ENCODE measurements at places on chromosomes 1 and 21. TPM values are rescaled to one million over a fixed set of nuclear protein-coding genes. Genes with fewer than 3 reads are reported as not detected.

- H3K36me3 ChIP-seq, result no peaks in the 10 kb centered on the region
- H3K27me3 ChIP-seq, result peaks cover 17% of the 10 kb centered on the region
- no peaks in the 10 kb centered on the region for H3K4me1 ChIP-seq
- H3K4me3 ChIP-seq, result no peak overlapping the region
- no peak overlapping the region for H3K27ac ChIP-seq
These were observed 69.8 kb downstream of the STUM start for GRCh38 chr1:226618380-226618779.

GRCh38 chr1:175969231-175969630, 225.8 kb upstream of the TNR start:
- DNase-seq, result no peak
- H3K4me1 ChIP-seq, result no peaks in the 10 kb centered on the region
- H3K27me3 ChIP-seq, result no peaks in the 10 kb centered on the region
- no peak overlapping the region for H3K27ac ChIP-seq
- peaks cover 23% of the 10 kb centered on the region for H3K36me3 ChIP-seq
- no peak overlapping the region for H3K4me3 ChIP-seq

- peaks cover 16% of the 10 kb centered on the region for H3K36me3 ChIP-seq
- no peak for DNase-seq
- peak overlapping the region; percentile 95 for H3K4me3 ChIP-seq
- no peaks in the 10 kb centered on the region for H3K27me3 ChIP-seq
These were observed 740 bp downstream of the DSTYK start for GRCh38 chr1:205210756-205211168.

Gene KRTCAP2
- total RNA-seq, result 244 TPM
